ENCODE measurements at places on chromosomes 12 and 14.

- no peak for DNase-seq
Observed at GRCh38 chr14:41360126-41360525, 246.6 kb upstream of the LRFN5 start.

- no peak for DNase-seq
Observed at GRCh38 chr12:31714406-31715271, 14.2 kb downstream of the AMN1 start.

DNA sequence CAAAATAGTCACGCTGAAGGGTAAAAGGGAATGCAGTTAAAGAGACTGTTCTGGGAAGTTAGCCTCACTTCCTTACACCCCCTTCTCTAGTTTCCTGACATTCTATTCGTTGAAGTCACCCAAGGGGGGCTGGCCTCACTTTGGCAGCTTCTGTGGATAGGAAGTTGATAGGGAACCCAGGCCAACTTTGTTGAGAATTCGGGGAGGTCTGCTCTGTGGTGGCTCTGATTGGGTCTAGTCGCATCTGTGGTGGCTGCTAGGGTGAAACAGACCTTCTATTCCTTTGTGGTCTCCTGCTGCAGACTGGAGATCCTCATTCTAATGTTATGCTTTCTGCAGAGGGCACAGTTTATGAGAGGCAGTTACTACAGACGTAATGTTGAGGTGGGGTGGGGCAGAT lies 28.8 kb upstream of the GZMB start:
- no peak for DNase-seq

GRCh38 chr12:24728366-24728765 lies 220.5 kb downstream of the BCAT1 start:
- DNase-seq: peak; percentile 20

- DNase-seq: no peak
Observed at GRCh38 chr12:104354167-104354867, 50.8 kb downstream of the EID3 start.

- DNase-seq: peak; percentile 85
Observed at GRCh38 chr12:132600048-132601032, 10.0 kb downstream of the LRCOL1 start.

DNA sequence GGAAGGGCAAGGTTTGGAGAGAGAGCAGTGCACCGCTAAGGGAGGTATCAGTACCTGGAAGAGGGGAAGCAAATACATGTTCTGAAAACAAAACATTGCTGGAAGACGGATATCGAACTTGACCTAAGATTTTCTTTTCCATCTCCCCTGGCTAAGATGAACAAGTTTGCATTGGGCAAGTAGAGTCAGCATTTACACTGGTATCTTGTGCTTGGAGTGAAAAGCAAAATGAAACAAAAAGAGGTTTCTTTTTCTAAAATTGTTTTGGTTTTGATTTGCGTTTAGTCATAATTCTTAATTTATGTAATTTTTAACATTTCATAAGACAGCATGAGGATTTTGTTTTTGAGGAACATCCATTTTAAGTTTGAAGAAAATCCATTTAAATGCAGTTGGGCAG lies 881.6 kb downstream of the NRXN3 start:
- DNase-seq: no peak

- DNase-seq: no peak
Observed at GRCh38 chr12:76410781-76411180, 62.6 kb upstream of the BBS10 start.

GRCh38 chr12:124813782-124814181 lies 49.9 kb downstream of the SCARB1 start:
- no peak for DNase-seq

DNA sequence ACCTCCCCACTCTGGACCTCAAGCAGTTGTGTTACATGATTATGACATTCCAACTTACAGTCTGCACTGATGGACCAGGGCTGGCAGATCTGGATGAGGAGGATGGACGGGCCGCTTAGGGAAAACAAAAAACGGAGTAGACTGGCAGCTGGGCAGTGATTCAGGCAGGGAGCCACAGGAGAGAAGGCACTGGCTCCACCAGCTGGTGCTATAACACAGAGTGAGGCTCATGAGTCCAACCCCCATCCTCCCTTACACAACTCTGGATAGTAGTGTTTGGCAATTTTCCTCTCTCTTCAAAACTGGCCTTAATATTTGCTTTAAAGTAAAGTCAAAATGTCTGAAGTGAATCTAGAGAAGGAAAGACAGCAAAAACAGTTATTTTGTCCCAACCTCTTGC lies 9.7 kb upstream of the RIC8B start:
- DNase-seq: no peak

- DNase-seq: no peak
Observed at GRCh38 chr12:10251669-10252068, 39.0 kb downstream of the GABARAPL1 start.

- no peak for DNase-seq
Observed at GRCh38 chr14:24390701-24391468, 7.9 kb upstream of the NYNRIN start.

DNA sequence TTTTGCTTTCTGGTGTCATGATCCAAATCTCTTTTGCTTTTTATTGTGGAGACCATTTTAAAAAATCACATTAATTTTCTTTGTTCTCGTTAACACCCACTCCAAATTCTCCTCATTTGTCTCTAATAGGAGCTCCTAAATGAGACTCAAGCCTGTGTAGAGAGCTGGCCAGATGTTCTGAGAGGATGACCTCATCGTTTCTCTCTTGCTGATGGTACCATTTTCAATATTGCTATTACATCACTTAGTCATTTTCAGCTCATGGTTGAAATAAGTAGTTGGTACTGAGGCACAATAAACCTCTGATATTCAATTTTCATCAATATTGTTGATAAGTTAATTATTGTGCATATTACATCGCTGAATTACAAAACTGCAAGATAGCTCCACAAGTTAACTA lies 31.5 kb downstream of the SPTB start:
- peak; percentile 29 for DNase-seq

DNA sequence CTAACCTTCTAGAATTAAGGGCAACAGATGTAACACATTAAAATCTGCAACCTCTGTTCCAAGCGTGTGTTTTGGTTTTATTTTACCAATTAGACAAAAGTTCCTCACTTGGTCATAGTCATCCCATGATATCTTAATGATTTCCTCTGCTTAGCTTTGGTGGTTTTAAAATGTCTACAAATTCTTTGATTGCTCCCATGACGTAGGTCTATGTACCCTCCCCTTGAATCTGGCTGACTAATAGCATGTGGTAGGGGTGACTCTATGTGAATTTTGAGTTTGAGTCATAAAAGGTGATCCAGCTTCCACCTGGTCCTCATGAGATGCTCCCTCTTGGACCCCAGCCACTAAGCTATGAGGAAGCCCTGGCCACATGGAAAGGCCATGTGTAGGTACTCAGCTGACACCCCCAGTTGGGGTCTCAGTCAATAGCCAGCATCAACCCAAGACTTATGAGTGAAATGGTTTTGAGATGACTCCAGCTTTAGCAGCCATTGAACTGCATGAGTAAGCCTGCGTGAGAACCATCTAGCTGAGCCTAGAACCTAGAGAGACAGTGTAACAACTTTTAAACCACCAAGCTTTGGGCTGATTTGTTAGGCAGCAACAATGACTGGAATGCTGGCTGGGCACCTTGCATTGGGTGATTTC lies 247.1 kb downstream of the MSRB3 start:
- DNase-seq: no peak

GRCh38 chr12:129681830-129682229 lies 222.0 kb downstream of the TMEM132D start:
- DNase-seq: no peak

- no peak for DNase-seq
Observed at GRCh38 chr14:77275041-77275580, 4.1 kb upstream of the NGB start.

GRCh38 chr14:77605392-77605972 lies 11.0 kb downstream of the SPTLC2 start:
- DNase-seq: no peak

DNA sequence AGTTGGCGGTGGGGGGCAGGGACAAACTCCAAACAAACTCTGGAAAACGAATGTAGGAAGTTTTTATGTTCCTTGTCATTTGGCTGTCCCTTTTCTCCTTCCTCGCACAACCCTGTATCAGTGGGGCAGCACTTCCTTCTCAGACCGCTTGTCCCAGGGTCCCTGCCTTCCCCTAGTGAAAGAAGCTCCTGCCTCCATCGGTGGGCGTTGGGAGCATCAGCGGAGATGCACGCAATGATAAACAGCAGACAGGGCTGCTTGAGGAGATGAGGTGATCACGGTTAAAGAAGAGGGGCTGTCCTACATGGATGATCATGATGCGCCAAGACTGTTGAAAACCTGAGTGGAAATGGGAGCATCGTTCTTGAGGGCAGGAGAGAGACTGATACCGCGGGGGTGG lies 620 bp downstream of the C1S start:
- DNase-seq: no peak

DNA sequence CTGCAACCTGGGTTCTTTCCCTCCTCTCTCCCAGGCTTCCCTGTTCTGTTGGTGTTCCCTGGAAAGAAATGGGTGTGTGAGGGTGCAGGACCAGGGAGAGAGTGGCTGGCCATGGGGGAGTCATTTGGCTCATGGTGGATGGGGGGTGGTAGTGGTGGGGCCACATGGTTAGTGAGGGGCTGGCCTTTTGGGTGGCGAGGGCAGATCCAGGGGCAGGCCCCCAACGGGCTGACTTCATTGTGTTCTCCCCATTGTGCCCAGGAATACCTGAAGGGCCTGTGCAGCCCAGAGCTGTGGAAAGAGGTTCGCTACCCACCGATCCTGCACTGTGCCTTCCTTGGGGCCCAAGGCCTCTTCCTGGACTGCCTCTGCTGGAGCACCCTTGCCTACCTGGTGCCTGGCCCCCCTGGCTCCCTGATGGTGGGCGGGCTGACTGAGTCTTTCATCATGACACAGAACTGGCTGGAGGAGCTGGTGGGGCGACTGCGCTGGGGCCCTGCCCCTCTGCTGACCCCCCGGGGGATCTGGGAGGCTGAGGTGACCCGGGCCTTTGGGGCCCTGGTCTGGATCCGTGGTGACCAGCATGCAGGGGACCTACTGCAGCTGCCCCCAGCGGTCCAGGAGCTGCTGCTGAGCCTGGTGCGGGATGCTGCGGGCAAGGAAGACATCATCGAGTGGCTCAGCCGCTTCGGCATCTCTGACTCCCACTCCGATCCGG lies 9.0 kb downstream of the NYNRIN start:
- DNase-seq: no peak

GRCh38 chr12:24603371-24603770 lies 345.5 kb downstream of the BCAT1 start:
- DNase-seq: no peak

GRCh38 chr14:68223631-68224030 lies 404.1 kb downstream of the RAD51B start:
- DNase-seq: no peak

DNA sequence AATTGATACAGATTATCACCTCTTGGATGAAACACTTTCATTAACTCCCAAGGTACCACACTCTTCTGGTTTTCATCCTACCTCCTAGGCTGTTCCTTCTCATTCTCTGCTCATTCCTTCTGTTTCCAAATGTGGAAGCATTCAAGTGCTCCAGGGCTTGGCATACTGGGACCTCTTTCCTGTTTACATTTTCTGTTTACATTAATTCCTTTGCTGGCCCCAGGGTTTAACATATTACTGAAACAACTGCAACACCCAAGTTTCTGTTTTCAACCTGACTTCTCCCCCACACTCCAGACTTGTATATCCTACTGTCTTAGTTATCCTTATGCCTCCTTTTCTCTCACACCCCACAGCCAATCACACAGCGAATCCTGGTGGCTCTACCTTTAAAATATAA lies 386.3 kb upstream of the GARIN6 start:
- no peak for DNase-seq
